ENCODE measurements at places on chromosomes 11 and 22.

- DNase-seq: no peak
These were observed 52.3 kb downstream of the RASSF10 start for GRCh38 chr11:13061294-13061990.

GRCh38 chr22:32823024-32823730 is 21.7 kb downstream of the TIMP3 start:
- no peak for DNase-seq

DNA sequence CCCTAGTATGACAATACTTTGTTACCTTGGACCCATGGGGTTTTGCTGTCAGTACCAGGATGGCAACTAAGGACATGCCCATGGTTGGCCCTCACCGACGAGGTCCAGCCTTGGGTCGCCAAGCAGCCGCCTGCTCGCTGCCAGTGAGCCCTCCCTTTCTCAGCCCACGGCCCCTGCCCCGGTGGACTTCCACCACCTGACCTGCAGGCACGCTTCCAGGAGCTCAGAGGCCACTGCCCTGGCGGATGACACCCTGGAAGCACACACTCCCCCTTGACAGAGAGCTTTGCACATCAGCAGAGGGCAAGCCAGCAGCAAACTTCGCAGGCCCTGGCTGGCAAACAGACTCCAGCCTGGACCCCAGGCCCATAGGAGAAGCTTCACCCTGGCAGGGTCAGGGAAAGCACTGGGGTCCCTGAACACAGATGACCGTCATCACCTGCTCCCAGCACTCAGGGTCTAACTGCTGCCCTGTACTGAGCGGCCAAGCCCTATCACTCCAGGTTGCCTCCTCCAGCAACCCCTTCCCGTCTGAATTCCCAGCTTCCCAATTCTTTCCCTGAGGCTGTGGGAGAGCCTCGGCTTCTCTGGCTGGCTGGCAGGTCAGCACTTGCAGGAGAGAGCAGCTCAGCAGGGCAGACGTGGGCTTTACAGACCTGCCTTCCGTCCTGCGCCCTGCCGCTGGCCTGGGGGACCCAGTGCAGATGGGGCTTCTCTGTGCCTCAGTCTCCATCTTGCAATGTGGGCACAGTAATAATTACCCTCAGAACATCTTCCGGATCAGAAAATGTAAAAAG is 2.7 kb upstream of the PPARA start:
- DNase-seq: no peak

GRCh38 chr11:44789496-44789895 is 62.7 kb downstream of the TSPAN18 start:
- no peak for DNase-seq

DNA sequence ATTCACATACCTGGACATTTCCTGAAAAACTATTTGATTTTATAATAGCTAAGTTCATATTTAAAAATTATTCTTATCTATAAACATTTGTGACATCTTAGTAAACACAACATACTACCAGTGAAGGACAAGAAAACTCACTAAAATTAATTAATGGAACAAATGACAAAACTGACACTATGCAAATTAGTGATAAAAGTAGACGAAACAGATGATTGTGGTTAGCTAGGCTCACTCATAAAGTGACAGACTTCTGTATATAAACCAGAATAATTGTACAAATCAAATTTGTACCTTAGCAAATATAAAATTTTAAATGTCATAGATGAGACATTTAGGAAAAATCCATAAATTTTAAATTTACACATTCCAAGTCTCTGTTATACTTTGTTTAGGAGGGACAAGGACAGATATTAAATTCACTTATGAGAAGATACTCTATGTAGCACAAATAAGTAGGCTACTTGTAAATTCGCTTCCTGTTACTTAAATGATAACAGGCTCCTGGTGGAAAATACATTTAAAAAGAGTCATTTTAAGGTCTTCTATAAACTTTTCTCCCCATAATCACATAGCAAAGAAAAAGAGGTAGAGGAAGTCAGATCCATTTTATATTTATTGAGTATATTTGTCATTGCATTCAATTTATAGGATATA is 81.2 kb downstream of the KIF18A start:
- no peak for DNase-seq

- DNase-seq: no peak
These were observed 30.9 kb downstream of the MACROD1 start for GRCh38 chr11:64134963-64135362.

DNA sequence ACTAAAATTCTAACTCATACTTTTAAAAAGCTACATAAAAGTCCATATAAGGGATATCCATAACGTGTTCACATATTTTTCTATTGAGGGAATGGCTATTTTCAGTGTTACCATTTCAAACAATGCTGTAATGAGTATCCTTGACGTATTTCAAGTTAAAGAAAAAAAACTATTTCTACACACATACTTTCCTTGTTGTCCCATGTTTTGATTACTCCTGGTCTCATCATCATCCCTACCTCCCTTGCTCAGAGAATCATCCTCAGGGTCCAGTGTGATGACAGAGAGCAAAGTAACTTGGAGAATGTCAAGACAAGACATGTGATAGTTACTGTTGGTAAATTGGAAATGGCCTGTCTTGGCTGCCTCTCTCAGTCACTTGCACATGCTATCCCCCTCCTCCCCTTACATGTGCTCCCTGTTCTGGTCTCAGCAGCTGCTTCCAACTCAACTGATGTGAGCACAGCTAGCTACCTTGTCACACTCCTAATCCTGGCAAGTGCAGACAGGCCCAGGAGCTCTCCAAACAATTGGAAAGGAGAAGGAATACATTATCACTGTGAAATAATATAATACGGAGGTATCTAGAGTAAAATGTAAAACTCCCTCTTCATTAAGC is 21.8 kb downstream of the NUMA1 start:
- no peak for DNase-seq

GRCh38 chr11:115159207-115159606 is 345.0 kb downstream of the CADM1 start:
- DNase-seq: no peak

DNA sequence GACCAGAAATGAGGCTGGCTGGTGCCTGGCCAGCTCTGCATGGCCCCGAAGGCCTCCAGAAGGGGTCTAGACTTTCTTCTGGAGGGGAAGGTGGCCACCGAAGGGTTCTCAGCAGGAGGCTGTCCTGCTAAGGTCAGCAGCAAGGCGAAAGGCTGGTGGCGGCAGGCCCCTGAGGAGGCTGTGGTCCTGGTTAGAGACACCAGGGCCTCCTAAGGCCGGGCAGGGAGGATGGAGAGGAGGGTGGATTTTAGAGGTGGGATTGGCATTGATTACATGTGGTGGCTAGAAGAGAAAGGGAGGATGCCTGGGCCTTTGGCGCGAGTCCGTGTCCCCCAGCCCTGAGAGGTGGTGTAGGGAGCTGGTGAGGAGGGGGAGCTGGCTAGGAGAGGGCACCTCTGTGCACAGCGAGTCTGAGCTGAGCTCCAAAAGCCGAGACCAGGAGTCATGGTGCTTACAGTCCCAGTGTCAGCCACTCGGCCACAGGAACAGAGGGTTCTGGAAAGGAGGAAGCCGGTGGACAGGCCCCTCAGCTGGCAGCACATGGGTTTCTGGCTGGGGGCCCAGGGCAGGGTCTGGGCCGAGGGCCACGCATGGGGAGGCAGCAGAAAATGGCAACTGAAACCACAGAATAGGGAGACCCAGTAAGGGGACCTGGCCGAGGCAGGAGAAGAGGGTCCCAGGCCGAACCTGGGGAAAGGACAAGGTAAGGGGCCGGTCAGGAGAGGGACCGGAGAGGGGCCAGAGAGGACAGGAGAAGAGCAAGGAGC is 2.5 kb downstream of the FERMT3 start:
- no peak for DNase-seq

- DNase-seq: no peak
These were observed 14.9 kb downstream of the ADORA2A start for GRCh38 chr22:24442352-24442744.

DNA sequence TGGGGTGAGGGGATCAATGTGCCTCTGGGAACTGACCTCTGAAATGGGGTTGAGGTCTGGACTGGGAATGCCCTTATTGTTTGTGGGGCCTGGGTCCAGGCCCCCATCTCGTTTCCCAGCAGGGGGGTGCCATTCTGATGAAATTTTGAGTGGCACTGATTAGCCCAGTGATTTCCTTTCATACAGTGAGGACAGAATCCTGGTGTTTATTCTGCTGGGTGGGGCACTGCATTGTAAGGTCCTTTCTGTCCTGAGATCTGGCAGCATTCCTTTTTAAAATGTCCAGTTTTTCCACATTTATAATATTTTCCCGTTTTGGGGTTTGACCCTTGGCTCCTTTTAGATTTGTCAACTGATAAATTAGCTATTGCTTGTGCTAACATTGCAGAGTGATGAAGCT is 27.1 kb downstream of the OR10A6 start:
- DNase-seq: no peak

DNA sequence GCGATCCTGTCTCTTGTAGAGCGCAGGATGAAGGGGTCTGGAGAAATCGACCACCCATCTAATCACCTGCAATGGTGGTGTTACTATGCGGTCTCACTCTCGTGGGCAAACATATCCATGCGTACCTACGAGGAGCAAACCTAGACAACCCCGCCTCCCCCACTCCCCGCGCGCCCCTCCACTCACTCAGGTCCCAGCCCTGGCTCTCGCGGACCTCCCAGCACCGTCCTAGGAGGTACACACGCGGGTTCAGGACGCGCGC is 887 bp downstream of the TRPC6 start:
- DNase-seq: no peak

- no peak for DNase-seq
These were observed 102.9 kb upstream of the GAL start for GRCh38 chr11:68581439-68581838.

GRCh38 chr11:67647471-67647870 is 3.1 kb downstream of the ACY3 start:
- DNase-seq: no peak

- DNase-seq: no peak
These were observed 57.0 kb downstream of the NAT10 start for GRCh38 chr11:34162493-34162820.

DNA sequence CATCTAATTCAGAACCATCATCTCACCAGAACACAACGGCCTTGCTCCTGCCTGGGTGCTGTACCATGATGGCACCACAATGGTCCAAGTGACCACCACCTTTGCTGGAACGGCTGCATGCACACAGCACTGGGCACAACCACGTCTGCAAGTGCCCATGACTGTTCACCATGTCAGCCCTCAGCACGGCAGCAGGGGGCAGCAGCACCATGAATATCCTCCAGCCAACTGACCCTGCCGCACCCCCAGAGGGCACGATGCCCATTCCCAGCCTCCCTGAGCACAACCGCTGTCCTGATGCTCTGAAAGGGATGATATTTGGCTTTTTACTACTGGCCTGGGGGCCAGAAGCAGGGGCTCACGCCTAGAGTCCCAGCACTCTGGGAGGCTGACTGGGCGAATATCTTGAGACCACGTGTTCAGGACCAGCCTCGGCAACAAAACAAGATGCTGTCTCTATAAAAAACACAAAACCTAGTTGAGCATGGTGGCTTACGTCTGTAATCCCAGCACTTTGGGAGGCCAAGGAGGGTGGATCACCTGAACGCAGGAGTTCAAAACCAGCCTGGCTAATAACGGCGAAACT is 25.7 kb downstream of the DRD4 start:
- DNase-seq: no peak

GRCh38 chr11:120089036-120090001 is 48.6 kb downstream of the TRIM29 start:
- no peak for DNase-seq

- DNase-seq: peak; percentile 87
These were observed at the start of gene DMC1 for GRCh38 chr22:38569972-38570778. Gene DMC1 (minus strand): TSS chr22:38570183. CDS start chr22:38568256, 1,927 bp downstream.

DNA sequence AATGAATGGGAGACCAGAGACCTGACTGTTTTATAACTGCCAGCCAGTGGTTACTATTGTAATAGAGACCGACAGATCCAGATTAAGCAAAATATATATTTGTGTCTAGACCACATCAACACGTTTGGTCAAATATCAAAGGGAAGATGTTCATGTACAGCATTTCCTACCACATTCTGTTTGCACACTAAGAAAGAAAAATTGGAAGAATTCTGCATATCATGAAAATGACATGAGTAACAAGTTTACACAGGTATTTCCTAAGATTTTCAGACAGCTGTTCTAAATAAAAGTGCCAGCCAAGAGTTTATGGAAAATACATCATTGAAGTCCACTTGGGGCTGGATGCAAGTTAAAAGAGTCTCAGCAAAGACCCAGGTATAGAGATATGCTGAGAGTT is 145.5 kb upstream of the ANO3 start:
- no peak for DNase-seq

DNA sequence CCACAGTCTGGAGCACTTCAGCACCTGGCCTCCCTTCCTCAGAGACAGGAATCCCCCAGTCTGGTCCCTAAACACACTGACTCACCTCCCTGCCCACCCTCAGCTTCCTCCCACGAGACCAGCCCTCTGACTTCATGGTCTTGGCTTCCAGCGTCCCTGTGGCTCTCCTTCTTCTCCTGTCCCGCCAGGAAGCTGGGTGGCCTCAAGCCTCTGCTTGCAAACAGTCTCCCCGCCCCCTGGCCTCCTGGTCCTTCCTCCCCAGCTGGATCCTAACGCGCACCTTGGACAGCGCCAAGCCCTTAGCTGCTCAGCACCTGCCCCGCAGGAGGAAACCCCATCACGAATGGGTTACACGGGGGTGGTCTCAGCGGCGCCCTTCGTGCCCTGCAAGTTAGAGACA is 4.5 kb downstream of the NCF4 start:
- no peak for DNase-seq

- no peak for DNase-seq
These were observed 13.7 kb downstream of the MEI1 start for GRCh38 chr22:41713004-41713403.

GRCh38 chr11:94279996-94280395 is 24.4 kb upstream of the IZUMO1R start:
- no peak for DNase-seq

- DNase-seq: no peak
These were observed 102.9 kb upstream of the PAX6 start for GRCh38 chr11:31913985-31914384.

DNA sequence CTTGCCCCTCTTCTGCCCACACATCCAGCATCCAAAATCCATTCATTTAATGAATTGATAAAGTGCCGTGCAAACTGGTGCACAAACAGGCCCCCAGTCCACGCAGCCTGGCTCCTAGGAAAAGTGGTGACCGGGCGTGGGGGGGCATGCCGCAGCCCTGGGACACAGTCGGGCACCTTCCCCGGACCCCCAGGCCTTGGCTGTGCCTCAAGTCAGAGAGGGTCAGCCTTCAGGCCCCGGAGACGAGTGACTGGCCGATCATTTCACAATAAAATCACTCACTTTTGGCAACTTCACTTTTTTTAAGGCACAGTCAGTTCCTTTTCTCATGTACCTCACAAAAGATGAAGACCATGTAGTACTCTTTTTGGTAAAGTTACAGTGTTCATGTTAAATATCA is 8.0 kb downstream of the CDPF1 start:
- no peak for DNase-seq
